ENCODE measurements at places on chromosomes 13 and 19.

GRCh38 chr13:53137779-53138178, 109.2 kb downstream of the OLFM4 start:
- DNase-seq = no peak

- DNase-seq = no peak
Observed at GRCh38 chr19:9786342-9786741, 17.8 kb upstream of the ZNF846 start.

- no peak for DNase-seq
Observed at GRCh38 chr19:40815223-40815622, 16.2 kb downstream of the EGLN2 start.

DNA sequence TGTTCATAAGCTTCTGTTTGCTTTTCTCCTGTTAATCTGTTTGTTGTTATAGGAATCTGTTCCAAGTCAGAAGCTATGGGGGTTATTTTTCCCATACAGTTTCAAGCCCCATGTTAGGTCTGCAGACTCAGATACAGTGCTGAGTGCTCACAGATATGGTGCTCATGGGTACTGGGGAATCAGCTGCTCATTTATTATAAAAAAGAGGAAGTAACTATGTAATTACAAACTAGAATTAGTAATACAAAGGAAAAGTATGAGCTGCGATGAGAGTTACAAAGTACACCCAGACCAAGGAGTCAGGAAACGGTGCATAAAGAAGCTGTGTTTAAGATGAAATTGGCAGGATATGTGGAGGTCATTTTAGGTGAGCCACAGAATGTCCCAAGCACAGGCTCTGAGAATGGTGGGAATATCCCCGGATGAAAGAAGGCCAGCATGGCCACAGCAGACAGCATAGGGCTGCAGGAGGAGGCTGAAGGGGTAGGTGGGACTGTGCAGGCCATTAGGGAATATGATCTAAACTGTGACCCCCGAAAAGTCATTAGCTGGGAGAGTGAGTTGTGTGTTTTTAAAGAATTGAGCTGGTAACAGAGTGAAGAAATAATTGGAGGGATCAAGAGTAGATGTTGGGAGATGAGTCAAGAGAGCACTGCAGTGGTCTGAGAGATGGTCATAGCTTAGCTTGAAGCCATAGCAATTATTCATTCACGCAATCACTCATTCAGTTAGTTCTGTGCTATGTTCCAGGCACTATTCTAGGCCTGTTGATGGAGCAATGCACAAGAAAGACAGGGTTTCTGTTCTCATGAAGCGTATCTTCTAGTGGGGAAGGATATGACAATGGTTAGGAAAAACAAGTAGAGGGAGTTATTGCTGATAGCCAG, 177.4 kb upstream of the UBL3 start:
- DNase-seq = no peak

DNA sequence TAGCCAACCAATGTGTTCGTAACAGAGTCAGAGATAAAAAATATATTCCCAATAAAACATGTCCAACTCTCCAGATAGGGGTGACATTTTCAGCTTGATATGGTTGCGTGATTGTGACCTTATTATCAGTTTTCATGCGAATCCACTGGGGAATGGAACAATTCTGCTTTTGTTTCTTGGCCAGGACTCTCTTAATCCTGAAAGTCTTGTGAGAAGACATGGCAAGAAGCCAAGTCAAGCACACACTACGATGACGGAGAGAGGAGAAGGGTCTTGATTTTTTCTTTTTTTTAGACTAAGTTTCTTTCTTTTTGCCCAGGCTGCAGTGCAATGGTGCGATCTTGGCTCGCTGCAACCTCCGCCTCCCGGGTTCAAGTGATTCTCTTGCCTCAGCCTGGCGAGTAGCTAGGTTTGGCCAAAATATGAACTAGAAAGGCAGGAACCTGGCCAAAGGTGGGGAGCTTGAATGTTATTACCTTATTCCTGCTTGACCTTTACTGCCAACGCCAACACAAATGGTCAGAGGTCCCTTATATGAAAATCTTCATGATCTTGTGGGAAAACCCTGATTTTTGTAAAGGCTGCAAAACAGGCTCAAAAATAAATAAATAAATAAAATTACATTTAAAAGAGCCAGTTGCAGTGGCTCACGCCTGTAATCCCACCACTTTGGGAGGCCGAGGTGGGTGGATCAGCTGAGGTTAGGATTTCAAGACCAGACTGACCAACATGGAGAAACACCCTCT, 14.5 kb downstream of the ZNF816 start:
- DNase-seq = no peak

DNA sequence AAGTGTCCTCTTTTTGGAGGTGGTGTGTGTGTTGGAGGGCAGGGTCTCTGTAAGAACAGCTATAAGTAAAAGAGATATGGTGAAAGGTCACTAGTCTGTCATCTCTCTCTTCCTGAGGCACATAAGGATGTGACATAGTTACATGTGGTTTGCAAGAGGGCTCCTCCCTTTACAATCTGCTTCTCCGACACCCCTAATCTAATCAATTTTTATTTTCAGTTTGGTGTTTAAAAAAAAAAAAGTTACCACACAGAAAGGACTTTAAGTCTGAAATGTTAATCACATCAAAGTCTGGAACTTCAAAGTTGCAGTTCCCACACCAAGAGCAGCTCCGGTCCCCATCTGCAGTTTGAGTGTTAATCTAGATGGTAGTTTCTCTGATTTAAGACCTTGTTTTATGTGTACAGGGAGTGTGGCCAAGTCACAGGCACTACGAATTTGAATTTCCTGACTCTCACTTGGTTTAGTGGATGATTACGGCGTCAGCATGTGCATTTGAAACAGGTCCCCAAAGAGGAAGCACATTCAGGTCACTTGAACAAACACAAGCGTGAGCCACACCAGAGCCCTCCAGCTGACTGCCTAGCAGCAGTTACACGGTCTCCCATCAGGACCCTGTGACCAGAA, 53.1 kb downstream of the FOXO1 start:
- DNase-seq = peak; percentile 43

DNA sequence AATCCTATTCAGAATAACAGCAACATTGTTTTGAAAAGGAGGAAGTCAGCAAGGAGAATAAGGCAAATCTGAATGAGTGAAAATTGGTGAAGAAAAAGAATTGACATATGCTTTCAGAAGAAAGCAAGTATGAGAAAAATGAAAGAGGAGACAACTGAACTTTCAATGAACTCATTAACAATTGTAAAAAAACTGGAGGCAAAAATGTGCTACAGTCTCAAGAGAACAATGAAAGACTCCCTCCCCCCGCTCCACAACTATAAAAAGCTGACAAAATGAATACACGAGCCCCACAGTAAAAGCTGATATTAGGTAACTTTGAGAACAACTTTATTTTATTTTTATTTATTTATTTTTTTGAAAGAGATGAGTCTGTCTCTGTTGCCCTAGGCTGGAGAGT, 373.1 kb downstream of the DIAPH3 start:
- DNase-seq = no peak

GRCh38 chr13:60679928-60680694, 283.1 kb downstream of the TDRD3 start:
- no peak for DNase-seq

GRCh38 chr13:42040730-42041010, 7.8 kb upstream of the DGKH start:
- DNase-seq = no peak

- DNase-seq = peak; percentile 18
Observed at GRCh38 chr13:28324181-28324789, 170.6 kb downstream of the FLT1 start.

- DNase-seq = no peak
Observed at GRCh38 chr13:28110414-28110813, 10.0 kb upstream of the FLT3 start.

DNA sequence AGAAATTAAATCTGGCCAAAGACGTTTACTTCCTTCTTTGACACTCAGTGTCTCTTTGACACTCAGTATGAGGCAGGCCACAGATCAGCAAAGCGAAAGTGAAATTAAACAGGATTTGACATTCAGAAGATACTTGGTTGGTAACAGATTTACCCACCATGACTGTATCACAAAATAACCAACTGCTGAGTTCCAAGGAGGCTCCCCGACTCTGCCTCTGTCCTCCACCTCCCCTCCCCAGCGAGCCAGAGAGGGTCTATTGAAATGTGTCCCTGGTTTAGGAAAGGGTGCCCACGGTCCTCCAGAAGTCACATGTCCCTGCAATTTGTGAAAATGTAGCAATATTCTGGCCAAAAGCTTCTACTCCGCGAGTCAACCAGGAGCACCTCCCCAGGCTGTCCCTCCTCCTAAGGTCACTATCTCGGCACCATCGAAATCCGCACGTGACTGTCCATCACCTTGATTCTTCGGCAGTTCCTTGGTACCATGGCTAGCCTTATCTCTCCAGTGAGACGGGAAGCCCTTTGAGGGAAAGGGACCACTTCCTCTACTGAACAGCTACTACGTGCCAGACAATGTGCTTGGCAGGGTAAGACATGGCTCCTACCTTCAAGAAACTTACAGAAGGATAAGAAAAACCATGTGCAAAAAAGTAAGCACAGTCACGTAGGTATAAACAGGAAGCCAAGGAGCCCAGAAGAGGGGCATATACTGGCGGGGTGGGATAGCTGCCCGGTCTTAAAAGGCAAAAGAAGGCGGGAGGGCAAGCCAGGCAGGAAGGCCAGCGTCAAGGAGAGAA, 1.5 kb downstream of the N4BP2L1 start:
- DNase-seq = no peak

GRCh38 chr13:113612607-113613006, 28.1 kb downstream of the TFDP1 start:
- DNase-seq = no peak

- DNase-seq = no peak
Observed at GRCh38 chr19:18289471-18290301, 8.3 kb upstream of the JUND start.

Measured in T-helper 9 cell (primary cell).